GM23338 (cell line): ENCODE measurements at places on chromosomes 6 and 20. TPM values are rescaled to one million over a fixed set of nuclear protein-coding genes. Genes with fewer than 3 reads are reported as not detected.

DNA sequence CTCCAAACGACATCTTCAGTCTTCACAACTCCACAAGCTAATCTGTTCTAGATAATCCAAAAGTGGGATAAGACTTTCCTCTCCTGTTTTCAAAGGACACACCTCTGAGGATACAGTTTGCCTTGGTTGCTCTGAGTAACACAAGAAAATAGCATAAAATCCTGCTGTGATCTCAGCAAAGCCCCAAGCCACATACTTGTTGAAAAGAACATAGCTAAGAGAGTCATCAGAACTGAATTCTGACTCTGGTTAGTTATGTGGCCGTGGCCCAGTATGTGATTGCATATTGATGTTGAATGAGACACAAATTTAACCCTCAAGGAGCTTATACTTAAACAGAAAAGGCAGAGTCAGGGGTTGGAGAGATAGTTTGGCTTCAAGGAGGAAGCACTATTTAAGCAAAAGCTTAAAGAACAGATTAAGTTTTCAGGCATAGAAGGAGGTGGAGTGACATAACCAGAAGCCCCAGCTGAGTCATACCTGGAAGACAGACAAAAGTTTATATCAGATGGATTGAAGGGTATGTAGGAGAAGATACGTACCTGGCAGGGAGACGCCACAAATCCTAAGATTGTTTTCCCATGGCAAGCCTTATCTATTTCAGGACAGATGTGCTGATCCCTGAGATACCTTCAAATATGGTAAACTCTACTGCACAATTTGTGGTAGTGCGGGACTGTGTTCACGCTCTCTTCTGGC, 41.2 kb downstream of the OPN5 start:
- no peaks in the 10 kb centered on the region for H3K27me3 ChIP-seq
- DNase-seq, result no peak
- H3K27ac ChIP-seq, result no peak overlapping the region
- H3K4me1 ChIP-seq, result no peaks in the 10 kb centered on the region

- no peak for DNase-seq
- no peaks in the 10 kb centered on the region for H3K27me3 ChIP-seq
- H3K4me3 ChIP-seq, result no peak overlapping the region
- H3K27ac ChIP-seq, result no peak overlapping the region
- no peaks in the 10 kb centered on the region; the same call in 1 of the 2 replicates for H3K36me3 ChIP-seq
These were observed 357.9 kb downstream of the FARS2 start for GRCh38 chr6:5619249-5619648.

DNA sequence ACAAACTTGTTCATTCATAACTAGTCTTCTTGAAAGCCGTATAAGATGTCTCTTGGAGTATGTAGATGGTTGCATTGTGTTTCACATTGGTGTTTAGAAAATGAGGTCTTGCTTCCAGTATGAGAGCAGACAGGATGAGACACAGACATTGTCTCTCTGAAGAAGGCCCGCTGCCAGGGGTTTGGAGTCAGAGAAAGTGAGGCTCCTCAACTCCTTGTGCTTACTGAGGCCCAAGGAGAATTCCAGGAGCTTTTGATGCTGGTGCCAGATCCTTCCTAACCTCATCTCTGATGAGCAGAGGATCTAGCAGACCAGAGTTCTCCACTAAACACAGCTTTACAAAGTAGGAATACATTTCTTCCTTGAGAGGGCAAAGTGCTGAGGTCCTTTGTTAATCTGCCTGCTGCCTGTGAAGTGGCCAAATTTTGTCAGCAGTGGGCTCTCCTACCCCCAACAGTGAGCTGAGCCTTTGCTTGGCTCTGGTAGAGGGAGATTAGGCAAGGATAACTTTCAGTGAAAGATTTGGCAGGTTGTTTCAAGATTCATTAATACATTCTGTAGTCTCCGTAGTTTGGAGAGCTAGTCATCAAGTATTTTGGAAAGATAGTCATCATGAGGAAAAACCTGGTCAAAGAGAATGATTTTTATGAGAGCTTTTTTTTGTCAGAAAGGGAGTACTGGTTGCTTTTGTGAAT, 9.7 kb downstream of the MAPRE1 start:
- no peak overlapping the region for H3K27ac ChIP-seq
- DNase-seq, result no peak
- peaks cover 58% of the 10 kb centered on the region for H3K36me3 ChIP-seq
- H3K4me1 ChIP-seq, result peaks cover 4% of the 10 kb centered on the region; the same call in 1 of the 2 replicates
- no peaks in the 10 kb centered on the region for H3K27me3 ChIP-seq

- no peaks in the 10 kb centered on the region for H3K27me3 ChIP-seq
- H3K4me3 ChIP-seq, result no peak overlapping the region
- no peak for DNase-seq
- no peaks in the 10 kb centered on the region for H3K36me3 ChIP-seq
- no peaks in the 10 kb centered on the region for H3K4me1 ChIP-seq
- no peak overlapping the region for H3K27ac ChIP-seq
These were observed 144.3 kb downstream of the PXDC1 start for GRCh38 chr6:3607171-3607570.

GRCh38 chr6:51626391-51626790, 461.0 kb downstream of the PKHD1 start:
- no peaks in the 10 kb centered on the region for H3K4me1 ChIP-seq
- no peak for DNase-seq
- H3K27ac ChIP-seq, result no peak overlapping the region
- no peaks in the 10 kb centered on the region for H3K27me3 ChIP-seq
- no peaks in the 10 kb centered on the region for H3K36me3 ChIP-seq
- H3K4me3 ChIP-seq, result no peak overlapping the region

GRCh38 chr6:6331393-6331792, 10.9 kb upstream of the F13A1 start:
- DNase-seq, result no peak
- no peaks in the 10 kb centered on the region for H3K4me1 ChIP-seq
- H3K27ac ChIP-seq, result no peak overlapping the region
- no peak overlapping the region for H3K4me3 ChIP-seq
- H3K36me3 ChIP-seq, result no peaks in the 10 kb centered on the region
- H3K27me3 ChIP-seq, result no peaks in the 10 kb centered on the region

- no peaks in the 10 kb centered on the region for H3K27me3 ChIP-seq
- no peak for DNase-seq
- no peaks in the 10 kb centered on the region for H3K4me1 ChIP-seq
- H3K36me3 ChIP-seq, result no peaks in the 10 kb centered on the region; the same call in 1 of the 2 replicates
- H3K4me3 ChIP-seq, result no peak overlapping the region
These were observed 28.8 kb upstream of the ZBP1 start for GRCh38 chr20:57648878-57649616.

DNA sequence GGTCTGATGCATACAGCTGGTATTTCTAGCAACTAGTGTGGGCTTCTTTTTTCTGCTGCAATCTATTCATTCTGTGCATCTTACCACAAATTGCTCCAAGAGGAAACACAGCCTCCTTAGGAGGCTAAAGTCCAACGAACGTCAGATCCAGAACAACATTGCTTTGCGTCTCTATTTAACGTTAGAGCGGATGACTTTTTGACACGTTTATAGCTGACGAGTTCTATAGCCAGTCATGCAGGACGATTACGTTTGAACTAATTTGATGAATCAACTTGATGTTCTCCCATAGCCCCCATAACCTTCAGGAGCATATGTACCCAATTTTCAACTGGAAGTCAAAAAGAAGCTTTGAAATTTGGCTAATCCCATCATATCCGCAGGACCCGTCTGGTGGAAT, 59.9 kb downstream of the TSHZ2 start:
- H3K27me3 ChIP-seq, result no peaks in the 10 kb centered on the region
- no peaks in the 10 kb centered on the region for H3K36me3 ChIP-seq
- no peak overlapping the region for H3K27ac ChIP-seq
- DNase-seq, result no peak
- no peaks in the 10 kb centered on the region for H3K4me1 ChIP-seq
- H3K4me3 ChIP-seq, result no peak overlapping the region

DNA sequence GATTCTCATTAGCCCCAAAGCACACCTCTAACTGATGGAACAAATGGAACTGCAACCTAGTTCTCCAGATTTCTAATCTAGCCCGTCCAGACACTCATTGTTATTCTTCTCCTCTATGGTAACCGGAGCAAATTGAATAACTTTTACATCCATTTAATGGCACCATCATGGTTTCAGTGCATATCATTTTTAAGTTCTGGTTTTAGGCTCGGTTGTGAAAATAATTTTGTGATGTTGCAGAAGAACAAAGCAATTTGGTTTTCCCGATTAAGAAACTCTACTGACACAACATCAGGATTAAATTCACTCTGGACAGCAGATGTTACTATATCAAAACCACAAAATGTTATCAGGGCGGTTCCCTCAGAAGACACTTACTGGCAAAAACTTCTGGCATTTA, 42.5 kb upstream of the HBS1L start:
- H3K27me3 ChIP-seq, result no peaks in the 10 kb centered on the region
- H3K4me3 ChIP-seq, result no peak overlapping the region
- DNase-seq, result no peak
- H3K4me1 ChIP-seq, result no peaks in the 10 kb centered on the region
- H3K27ac ChIP-seq, result no peak overlapping the region

DNA sequence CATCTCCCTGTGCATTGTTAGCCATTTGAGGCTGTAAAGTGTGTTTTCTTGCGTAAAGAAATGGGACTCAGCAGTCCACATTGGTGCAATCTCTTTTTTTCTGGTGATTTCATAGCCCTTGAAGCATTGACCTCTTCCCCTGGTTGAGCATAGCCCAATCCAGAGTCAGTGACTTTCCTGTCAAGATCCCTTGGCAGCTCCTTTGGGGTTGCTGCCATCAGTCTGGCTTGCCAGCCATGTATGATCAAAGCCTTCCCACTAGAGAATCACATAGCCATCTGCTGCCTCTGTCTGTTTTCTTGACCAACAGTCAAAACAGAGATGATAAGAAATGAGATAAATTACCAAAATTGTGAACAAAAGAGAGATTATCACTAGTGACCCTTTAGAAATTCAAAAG, 19.6 kb downstream of the HLA-A start:
- no peaks in the 10 kb centered on the region for H3K27me3 ChIP-seq
- no peak overlapping the region for H3K27ac ChIP-seq
- no peaks in the 10 kb centered on the region for H3K36me3 ChIP-seq
- peaks cover 30% of the 10 kb centered on the region for H3K4me1 ChIP-seq

DNA sequence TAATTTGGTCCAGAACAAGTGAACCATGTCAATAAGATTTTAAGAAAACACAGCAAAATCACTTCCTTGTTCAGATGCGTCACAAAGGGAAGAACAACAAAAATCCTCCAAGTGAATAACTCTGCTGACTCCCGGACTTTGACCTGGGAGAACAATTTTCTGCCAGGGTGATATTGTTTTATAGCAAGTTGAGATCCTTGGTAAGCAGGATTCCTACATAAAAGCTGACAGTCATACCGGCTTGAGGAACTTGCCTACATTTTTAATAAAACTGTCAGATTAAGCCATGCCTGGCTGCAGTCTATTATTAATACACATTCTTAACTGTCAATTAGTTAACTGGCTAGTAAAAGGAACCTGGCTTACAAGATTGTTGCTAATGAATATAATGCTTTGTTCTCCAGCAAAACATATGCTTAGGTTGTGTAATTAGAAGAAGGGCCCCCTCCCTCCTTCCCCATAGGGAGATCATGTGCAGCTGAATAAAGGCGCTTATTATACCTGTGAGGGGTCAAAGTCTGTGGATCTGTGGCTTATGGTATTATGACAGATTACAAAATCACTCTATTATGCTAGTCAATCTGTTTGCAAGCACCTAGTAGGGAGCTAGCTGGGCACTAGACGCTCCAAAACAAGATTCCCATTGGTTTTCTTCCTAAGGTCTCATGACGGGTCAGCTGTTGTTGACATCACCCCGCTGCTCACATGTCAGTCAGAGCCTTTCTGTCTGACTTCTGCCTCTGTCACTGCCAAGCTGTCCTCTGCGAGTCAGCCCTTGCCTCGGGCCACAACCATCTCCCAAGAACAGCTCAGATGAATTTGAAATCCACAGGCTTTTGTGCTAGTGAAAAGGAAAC, 44.6 kb upstream of the SEC63 start:
- H3K27ac ChIP-seq, result no peak overlapping the region
- DNase-seq, result peak; percentile 37
- no peaks in the 10 kb centered on the region for H3K36me3 ChIP-seq

DNA sequence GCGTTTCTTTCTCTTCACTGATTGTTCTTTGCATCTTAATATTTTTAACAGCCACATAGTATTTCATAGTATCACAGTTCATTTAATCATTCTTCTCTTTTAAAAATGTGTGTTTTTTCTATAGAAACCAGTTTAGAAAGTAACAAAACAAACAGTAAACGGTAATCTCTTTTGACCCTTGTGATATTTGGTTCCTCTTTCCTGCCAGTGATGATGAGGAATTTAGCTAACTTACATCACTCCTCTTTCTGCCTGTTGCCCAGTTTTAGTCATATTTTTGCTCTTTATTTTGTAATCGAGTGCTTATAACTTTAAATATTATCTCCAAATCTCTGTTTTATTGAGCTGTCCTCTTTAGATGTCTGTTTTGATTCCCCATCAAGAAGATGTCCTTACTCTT, 38.1 kb upstream of the ZBTB24 start:
- H3K4me1 ChIP-seq, result no peaks in the 10 kb centered on the region
- DNase-seq, result no peak
- H3K27me3 ChIP-seq, result no peaks in the 10 kb centered on the region
- no peak overlapping the region for H3K27ac ChIP-seq

DNA sequence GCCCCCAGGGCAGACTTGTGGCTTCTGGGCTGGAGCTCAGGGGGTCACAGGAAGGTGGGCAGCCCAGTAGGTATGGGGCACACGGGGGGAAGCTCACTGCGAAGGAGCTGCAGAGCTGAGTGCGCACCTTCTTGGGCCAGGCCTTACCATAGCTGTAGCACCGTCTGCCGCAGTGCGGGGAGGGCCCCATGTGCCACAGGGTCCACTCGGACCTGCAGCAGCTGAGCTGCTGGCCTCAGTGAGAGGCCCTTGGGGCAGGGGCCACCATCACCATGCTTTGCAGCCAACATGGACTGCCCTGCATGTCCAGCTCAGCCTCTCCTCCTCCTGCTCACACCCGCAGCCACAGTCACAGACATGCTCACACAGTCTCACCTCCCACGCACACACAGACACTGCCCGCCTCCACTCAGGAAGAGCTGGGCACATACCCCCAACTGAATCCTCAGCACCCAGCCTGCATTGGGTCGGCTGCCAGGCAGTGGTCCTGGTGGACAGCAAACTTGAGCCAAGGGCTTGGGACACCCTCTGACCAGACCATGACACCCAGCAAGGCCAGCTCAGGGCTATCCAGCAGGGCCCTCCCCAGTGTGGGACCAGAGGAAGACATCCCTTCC, 35.3 kb downstream of the YTHDF1 start:
- H3K27me3 ChIP-seq, result peaks cover 27% of the 10 kb centered on the region
- no peak overlapping the region for H3K27ac ChIP-seq
- peaks cover 20% of the 10 kb centered on the region for H3K4me1 ChIP-seq
- no peak overlapping the region for H3K4me3 ChIP-seq
- no peak for DNase-seq

GRCh38 chr6:160035241-160035640, 66.4 kb downstream of the IGF2R start:
- H3K36me3 ChIP-seq, result peaks cover 11% of the 10 kb centered on the region; the same call in 1 of the 2 replicates
- no peaks in the 10 kb centered on the region for H3K4me1 ChIP-seq
- no peak overlapping the region for H3K27ac ChIP-seq
- DNase-seq, result no peak
- H3K4me3 ChIP-seq, result no peak overlapping the region
- no peaks in the 10 kb centered on the region for H3K27me3 ChIP-seq

SPEF1 gene
- 0.69 and 1.3 TPM in 2 replicates for total RNA-seq

MTFR2 gene
- 6.1 and 7.4 TPM in 2 replicates for total RNA-seq

KCNB1 gene
- total RNA-seq, result 0.28 and 0.50 TPM in 2 replicates

SOBP gene
- 3.0 and 3.1 TPM in 2 replicates for total RNA-seq

EYS gene
- 0.38 TPM in 1 of 2 replicates, not detected in the other for total RNA-seq

AKAP7 gene
- total RNA-seq, result 18.4 and 20.0 TPM in 2 replicates

HUS1B gene
- 3.9 and 7.0 TPM in 2 replicates for total RNA-seq

MICA gene
- 18.2 and 22.7 TPM in 2 replicates for total RNA-seq

SLC35B3 gene
- total RNA-seq, result 7.5 and 12.9 TPM in 2 replicates
